Esophagus muscularis mucosa (tissue), 4 donors: ENCODE measurements at places on chromosomes 2 and 18.

DNA sequence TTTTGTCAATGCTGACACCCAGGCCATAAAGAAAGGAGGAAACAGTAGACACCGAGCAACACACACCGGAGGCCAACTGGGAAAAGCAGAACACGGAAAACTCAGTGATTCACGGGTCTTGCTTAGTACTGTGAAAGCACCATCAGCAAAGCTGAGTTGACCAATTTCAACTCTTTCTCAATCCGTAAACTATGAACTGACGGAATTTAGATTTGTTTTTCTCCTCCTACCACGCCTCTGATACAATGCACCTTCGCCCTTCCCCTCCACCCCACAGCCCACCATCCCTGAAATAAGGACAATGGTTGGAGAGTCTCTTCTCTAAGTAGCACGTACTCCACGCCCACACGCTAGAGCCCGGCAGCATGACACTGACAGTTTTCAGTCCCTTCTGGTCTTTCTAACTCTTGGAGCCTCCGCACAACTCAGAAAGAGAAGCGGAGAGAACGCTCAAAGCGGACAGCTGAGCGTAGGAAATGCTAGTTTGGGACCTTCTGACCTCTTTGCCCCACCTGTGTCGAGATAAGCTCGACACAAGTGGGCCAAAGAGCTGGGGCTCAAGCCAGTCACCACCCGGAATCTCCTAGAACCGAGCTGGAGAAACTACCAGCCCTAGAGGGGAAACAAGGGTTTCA, 669 bp downstream of the LNPK start:
- no peak for DNase-seq

GRCh38 chr2:73307720-73308119, 14.4 kb upstream of the EGR4 start:
- DNase-seq, result peak; percentile 37

DNA sequence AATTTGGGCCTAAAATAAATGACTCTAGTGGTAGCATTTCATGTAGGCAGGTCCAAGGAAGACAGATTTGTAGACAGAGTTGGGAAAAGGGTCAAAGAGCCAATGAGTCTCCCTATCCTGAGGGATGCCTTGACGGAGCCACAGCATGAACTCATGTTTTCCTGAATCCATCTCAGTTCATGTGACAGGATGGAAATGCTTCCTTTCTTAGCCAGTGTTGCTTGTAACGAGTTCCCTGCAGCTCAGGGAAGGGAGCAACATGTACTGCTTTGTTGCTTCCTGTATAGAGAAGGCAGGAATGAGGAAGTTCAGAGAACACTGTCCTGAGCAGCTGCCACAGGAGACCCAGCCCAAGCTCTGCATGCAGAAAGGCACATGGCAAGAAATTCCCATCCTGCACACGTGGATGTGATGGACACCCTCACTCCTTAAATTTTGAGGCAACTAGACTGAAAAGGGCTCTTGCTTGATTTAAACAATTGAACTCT, 27.9 kb downstream of the TMEM17 start:
- DNase-seq, result no peak

DNA sequence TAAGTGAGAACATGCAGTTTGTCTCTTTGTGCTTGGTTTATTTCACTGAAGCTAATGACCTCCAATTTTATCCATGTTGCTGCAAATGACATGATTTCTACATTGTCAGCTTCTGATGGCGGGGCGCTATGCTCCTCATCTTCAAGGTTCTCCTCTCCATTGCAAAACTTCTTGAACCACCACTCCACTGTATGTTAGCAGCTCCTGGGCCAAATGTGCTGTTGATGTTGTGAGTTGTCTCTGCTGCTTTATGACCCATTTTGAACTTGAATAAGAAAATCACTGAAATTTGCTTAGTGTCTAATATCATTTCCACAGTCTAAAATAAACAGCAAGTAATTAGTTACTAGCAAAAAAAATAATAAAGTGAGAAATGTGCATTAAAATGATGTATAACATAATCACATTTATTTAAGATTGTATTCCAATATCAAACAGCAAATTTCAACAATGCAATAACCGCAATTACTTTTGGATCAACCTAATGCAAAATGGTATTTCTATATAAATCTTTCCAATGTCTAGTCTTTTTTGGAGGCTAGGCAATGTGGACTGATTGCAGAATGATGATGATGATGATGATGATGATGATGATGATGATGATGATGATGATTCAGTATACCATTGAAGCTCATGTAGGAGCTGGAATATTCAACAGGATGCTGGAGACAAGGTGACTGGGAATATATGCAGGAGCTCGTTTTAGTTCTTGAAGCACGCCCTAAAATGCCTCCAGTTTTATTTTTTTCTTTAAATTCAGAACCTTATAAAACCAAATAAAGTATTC, 304.9 kb upstream of the KYNU start:
- DNase-seq, result no peak

DNA sequence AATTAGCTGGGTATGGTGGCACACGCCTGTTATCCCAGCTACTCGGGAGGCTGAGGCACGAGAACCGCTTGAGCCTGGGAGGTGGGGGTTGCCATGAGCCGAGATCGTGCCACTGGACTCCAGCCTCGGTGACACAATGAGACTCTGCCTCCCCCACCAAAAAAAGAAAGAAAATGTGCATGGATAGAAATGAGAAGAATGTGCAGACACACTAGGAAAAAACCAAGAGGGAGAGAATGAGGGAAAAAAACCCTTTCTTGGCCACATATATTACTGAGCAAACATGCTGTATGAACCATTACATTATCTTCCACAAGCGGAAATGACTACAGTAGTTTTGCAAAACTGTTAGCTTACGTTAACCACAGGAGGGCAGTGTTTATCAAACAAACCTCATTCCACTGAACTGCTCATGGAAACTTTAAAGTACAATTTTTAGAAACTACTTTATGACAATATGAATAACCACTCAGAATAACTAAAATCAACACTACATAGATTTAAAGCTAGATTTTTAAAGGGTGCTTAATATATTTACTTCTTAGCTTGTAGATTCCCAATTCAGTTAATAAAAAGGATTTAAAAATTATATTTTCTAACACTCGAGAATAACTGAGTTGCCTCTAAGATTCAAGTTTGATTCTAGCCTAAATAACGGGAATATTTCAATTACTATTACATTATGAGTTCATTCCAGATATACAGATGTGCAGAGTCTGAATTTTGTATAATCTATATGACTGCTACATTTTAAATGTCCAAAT, 26.4 kb downstream of the ASXL2 start:
- DNase-seq, result no peak

GRCh38 chr2:141058556-141058955, 1072.3 kb downstream of the LRP1B start:
- DNase-seq, result no peak

DNA sequence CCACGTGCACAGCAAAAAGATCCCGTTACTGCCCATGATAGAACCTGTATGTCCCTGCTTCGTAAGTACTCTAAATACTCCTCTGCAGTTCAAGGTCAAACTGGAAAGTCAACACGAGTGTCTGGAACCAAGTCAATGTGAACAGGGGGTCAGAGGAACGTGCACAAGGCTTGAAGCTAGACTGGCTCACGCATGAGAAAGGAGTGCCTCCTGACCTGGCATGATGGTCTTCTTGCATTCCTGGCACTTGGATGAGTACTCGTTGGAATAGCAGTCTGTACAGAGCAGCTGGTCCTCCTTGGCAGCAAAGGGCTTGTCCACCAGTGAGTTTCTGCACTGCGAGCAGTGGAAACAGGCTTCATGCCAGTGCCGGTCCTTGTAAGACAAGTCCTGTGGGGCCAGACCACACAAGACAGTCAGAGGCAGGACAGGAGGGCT, 25.5 kb downstream of the FHL2 start:
- DNase-seq, result no peak

DNA sequence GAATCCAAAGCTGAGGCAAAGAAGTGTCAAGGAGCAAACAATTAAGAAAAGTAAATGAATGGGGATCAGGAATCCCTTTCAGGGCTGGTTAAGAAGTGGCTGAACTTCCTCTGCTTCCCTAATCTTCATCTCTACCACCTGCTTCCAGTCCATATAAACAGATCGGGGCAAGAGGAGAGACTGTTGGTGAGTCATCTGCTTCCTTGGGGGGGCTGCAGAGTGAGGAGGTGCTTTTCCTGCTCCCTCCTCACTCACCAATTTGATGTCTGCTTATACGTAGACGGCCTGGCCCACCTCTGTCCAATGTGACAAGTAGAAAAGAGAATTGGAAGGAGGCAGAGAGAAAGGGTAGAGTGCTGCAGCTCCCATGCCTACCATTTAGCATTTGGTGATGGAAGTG, 68.4 kb downstream of the NAB1 start:
- DNase-seq, result peak; percentile 74

DNA sequence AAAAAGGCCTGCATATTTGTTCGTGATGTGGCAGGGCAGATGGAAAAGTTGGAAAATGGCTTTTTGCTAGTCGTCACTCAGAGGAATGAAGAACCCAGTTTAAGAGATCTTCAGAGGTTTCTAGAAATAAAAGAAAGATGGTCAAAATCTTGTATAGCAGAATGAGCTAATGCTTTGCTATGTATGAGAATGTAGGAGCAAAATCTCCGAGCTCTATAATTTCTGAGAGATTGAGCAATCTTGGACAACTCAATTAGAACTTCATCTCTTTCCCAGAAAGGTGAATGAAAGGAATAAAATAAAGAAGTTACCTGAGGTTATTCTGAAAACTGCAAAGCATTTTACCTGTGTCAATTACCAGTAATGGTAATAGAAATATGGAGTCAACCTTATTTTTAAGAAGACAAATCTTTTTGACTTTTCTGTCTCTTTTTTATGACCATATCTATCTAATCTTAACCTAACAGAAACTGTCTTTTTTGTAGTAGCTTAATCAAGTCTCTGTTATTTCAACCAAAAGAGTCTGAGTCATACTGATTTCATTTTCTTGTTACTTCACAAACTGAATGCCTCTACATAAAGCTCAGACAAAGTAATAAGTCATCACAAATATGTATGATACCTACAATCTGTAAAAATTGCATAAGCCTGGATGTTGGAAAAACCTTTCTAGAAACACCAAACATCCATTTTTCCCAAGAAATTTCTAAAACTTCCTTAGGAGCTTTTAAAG, 32.5 kb downstream of the CCDC68 start:
- no peak for DNase-seq

- no peak for DNase-seq
Measured at GRCh38 chr18:76495006-76495370, at the start of gene ZNF516. Gene ZNF516, minus strand, starts transcription at chr18:76495242. Its CDS starts 52,188 bp downstream, at chr18:76443054.

- DNase-seq, result peak; percentile 78
Measured at GRCh38 chr2:16319551-16320121, 346.0 kb downstream of the CYRIA start.

DNA sequence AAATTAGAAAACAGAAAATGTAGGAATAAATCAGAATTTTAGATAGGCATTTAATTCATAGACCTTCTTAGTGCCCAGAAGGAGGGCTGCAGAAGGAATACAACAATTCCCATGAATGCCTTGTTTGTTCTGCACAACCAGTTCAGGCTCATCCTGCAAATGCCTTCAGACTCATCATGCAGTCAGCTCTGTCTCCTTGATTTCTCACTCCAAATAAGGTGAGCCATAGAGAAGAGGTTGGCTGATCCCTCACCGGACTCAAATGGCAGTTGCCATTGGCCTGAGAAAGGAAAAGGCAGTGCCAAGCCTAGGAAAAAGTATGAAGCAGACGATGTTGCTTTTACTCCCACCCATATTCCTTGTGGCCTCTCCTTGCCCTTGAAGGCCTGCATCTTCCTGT, 50.3 kb downstream of the DSC3 start:
- DNase-seq, result no peak

GRCh38 chr18:36298126-36298741, 721 bp downstream of the FHOD3 start:
- DNase-seq, result peak; percentile 81

DNA sequence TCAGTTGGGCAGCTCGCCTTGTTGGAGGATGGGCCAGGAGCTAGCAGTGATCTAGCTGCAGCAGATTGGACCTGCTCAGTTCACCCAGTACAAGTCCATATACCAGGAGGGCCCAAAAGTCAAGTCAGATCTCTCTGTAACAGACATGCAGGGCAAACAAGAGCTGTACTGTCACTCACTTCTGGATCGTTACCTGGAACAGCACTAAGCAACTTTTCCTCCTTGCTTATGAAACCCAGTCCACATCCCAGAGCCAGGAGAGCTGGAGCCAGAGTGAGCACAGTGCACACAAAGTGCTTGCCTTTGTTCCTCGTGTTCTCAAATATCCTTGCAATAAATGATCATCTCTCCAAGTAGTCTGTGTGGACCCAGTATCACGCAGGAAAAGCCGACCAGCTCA, 244.1 kb upstream of the FOSL2 start:
- no peak for DNase-seq

- no peak for DNase-seq
Measured at GRCh38 chr2:170301626-170302025, 123.7 kb downstream of the MYO3B start.

DNA sequence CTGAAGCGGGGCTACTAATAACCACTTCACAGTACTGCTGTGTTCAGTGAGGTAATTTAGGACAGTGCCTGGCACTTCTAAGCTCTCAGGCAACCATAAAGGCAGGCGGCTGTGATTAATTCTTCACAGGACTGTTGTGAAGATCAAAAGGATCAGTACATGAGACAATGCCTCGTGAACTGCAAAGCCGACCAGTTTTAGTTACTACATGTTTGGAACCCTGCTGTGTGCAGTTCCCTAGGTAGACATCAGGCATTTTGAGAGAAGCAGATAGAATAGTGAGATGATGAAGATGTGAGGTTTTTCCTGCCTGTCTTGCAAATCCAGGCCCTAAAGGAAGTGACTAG, 19.1 kb downstream of the EFHD1 start:
- DNase-seq, result no peak

DNA sequence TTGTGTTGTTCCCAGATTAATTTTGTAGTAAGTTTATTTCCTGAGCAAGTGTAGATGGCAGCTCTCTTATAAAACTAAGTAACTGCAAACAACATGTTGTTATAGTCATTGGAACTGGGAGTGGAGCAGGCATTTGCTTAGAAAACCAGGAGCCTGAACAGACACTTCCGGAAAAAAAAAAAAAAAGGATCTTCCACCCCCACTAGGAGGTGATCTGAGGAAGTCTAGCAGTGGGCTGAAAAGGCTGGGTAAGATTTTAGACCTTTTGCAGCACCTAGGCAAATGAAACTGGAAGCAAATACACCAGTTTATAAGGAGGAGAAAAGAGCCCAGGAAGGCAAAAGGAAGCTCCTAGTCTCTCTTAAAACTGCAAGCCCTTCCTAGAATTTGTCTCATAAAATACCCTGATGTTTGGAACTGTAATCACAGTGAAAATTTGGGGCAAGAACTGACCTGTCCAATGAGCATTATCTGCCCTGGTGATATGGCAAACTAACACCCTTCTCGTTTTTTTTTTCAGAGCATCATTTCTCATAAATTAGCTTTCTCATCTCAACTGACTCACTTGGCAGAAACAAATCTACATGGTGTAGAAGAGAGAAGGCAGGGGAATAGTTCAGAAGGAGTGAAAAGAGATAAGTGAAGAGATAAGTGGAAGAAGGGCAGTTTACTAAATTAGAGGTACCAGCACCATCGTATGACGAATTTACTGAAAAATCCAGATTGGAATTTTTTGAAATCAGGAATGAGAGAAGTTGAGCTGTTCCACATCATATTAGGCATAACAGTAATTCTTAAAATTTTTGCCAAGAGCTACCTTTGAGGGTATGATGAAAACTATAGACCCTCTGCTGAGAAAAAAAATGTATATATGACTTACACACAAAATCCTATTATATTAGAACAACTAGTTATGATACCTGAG, 4.2 kb upstream of the CCNYL1 start:
- no peak for DNase-seq
